ENCODE measurements at places on chromosomes 7 and 10.
A peak's percentile ranks its signal among the peaks of the same experiment; 100 is the strongest.

DNA sequence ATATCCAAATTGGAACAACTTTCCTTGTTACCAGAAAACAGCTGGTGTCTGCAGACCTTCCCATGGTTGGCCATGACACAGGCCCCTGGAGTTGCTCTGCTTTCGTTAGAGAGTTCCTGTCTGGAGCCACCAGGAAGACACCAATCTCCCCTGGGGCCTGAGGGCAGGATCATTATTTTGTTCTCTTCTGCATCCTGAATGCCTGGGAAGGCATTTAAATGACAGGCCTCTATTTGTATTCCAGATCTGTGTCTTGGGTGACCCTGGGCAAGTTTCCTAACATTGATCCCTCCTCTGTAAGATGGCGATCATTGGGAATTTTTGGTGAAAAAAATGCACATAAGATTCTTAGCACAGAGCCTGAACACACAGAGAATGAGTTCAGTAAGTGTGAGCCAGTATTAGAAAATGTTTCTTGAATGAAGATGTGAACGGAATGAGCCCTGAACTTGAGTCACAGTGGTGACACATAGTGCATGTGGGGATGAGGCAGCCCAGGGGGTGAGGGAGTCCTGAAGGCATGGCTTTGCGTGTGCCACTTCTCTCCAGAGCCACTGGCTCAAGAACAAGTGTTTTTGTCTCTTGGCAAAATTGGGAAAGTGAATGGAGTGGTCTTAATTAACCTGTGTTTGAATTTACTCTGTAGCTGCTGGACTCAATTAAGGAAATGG, 28.4 kb downstream of the BMPER start:
- no peak for DNase-seq

DNA sequence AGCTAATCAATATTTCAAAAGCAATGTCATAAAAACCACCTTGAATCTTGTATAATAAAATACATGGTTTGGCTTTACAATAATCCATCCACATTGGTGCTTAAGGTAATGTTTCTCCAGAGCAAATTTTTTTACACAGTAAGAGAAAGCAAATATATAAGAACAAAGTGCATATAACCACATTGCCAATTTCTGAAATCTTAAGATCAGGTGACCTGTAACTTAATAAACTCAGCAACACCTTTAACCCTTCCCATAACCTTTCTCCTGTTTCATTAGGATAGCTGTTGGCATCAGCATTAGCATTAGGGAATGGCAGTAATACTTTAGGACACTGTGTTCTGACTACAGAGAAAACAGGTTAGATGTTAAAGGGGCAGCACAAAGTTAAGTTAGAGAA, 155.9 kb upstream of the SEMA3D start:
- no peak for DNase-seq

GRCh38 chr7:129501760-129502707, at the start of gene SMKR1:
Gene SMKR1, plus strand, starts transcription at chr7:129502531. Its CDS starts 294 bp downstream, at chr7:129502825.
- peak; percentile 52 for DNase-seq

DNA sequence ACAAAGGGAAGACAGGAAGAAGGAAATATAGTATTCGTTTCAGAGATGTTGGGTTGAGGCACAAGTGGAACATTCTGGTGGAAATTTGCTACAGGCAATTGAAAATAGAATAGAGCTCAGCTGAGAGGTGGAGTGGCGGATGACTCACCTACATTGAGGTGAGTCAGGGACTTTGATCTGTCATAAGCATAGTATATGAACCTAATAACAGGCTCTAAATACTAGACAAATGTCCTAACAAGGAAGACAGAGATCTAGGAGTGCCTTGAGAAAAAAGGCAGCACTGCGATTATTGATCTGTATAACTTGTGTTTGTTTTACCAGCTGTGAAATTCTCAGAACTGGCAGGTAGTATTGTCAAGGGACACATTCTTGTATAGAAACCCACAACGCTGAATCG, 907 bp upstream of the IFRD1 start:
- DNase-seq = no peak

- DNase-seq = no peak
These were observed 42.1 kb upstream of the MKLN1 start for GRCh38 chr7:131285556-131285955.

- no peak for DNase-seq
These were observed 995 bp upstream of the PARD3 start for GRCh38 chr10:34816085-34816496.

- no peak for DNase-seq
These were observed 45.5 kb downstream of the THNSL1 start for GRCh38 chr10:25061711-25062449.

GRCh38 chr7:8387551-8388256, 45.7 kb upstream of the NXPH1 start:
- no peak for DNase-seq

Measured in NCI-H2081 treated with DMSO at 0.1 percent for 48 hours (cell line).